ENCODE measurements at places on chromosomes 2 and 18.

GRCh38 chr18:36187193-36187825 is at the start of gene MOCOS:
Gene MOCOS, plus strand, starts transcription at chr18:36187497. Its CDS starts 43 bp downstream, at chr18:36187540.
- DNase-seq: no peak

GRCh38 chr2:171703574-171704347 is 16.5 kb downstream of the DYNC1I2 start:
- DNase-seq: peak; percentile 8

DNA sequence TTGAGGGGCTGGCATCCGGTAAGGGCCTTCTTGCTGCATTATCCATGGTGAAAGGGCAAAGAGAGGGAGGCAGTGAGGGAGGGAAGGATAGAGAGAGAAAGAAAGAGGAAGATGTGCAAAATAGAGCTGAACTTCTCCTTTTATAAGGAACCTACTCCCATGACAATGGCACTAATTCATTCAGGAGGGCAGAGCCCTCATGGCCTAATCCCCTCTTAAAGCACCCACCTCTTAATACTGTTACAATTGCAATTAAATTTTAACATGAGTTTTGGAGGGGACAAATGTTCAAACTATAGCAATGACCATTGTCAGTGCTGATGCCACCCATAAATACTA is 60.2 kb downstream of the CXCR4 start:
- no peak for DNase-seq

GRCh38 chr2:238123991-238124470 is 14.4 kb upstream of the KLHL30 start:
- DNase-seq: no peak

GRCh38 chr2:232773815-232774214 is 2.5 kb downstream of the KCNJ13 start:
- DNase-seq: no peak

DNA sequence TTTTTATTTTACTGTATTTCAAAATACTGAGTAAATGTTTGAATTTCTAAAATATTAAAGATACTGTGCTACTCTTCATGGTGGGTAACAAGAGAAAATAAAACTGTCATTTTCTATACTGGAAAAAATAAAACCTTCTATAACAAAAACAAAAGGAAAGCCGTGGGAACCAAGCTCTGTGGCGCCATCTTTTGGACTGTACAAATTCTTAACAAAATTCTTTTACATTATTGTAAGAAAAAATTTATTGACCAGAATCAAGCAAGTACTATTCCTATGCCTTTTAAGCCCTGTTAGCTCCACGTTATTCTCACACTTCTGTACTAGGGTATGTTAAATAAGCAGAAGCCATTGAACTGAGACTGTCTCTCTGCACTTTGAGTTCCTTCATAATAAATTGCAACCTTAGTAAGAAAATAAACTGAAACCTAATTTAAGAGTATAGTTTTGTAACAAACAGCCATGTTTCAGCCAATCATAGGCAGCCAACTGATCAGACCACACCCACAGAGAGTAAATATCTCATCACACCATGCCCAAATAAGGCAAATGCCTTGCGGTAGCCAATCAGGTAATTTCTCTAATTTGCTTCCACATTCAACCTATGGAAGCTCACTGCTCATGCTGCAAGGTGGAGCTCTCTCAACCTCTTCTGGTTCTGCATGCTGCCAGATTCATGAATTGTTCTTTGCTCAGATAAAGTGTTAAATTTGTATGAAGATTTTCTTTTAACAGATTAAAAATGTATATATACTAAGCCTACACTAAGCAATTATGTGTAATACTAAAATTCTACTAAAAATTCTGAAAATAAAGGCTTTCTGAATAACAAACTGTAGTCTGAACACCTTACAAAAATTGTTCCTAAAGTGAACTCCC is 42.2 kb downstream of the HIBCH start:
- peak; percentile 45 for DNase-seq

DNA sequence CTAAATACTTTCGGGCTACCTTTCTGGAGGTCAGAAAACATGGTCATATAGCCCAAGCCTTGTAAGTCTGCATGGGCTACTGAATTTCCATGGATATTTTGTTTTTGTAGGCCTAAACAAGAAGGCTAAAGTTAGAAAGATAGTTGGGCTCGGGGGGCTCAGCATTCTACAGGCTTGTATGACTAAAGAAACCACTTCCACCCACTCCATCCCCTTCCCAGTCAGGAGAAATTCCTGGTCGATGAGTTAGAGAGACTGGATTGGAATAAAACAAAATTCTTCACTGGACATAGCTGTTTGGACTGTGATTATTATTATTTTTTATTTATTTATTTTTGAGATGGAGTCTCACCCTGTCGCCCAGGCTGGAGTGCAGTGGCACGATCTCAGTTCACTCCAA is 539.4 kb upstream of the TNP1 start:
- DNase-seq: no peak

- DNase-seq: no peak
Observed at GRCh38 chr18:10140461-10141282, 226.9 kb downstream of the VAPA start.

DNA sequence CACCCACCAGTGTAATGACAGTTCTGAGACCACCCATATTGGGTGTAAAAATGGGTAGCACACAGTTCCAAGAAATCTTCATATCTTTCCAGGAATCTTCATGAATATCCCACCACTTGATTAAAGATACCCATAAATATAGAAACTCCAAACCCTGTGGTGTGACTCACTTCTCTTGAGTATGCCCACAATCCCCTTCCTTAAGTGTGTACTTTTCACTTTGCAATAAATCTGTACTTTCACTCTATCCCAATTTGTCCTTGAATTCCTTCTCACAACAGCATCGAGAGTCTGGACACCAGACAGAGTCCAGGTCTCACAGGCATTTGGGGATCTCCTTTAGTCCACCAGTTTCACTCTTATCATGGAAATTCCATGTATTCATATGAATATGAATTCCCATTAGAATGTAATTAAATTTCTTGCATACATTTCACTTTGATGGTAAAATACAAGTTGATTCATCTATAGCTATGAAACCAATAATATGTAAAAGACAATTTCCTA is 287.0 kb upstream of the SESTD1 start:
- DNase-seq: no peak

DNA sequence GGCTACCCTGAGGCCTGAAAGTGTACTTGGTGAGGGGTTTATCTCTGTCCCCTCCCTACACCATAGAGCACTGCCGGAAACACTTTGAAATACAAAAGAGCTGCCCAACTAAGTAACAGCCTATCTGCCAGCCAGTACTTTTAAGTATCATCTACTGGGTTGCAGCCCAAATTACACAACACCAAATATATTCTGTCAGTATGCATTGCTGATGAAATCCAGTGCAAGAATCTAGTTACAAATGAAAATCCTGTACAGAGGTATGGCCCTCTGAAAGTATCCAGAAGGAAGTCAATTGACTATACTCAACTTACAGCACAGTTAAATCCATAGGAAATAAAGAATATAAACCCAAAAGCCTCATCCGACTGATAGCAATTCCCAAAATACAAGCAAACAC is 280.8 kb downstream of the CCDC85A start:
- no peak for DNase-seq

- DNase-seq: no peak
Observed at GRCh38 chr2:187382131-187382530, 65.9 kb downstream of the CALCRL start.

DNA sequence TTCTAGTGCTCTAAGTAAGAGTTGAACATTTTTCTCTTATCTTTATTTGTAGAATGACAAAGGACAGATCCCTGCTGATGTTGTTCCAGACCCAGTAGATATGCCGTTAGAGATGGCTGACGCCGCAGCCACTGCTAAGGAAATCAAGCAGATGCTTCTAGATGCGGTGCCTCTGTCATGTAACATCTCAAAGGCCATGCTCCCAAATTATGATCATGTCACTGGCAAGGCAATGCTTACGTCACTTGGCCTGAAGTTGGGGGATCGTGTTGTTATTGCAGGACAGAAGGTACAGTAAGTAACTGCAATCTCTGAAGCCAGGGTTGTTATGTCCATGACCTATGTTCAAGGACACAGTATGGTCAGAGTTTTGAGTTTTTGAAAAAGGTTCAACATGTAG is 28.4 kb downstream of the CLIP4 start:
- DNase-seq: no peak

DNA sequence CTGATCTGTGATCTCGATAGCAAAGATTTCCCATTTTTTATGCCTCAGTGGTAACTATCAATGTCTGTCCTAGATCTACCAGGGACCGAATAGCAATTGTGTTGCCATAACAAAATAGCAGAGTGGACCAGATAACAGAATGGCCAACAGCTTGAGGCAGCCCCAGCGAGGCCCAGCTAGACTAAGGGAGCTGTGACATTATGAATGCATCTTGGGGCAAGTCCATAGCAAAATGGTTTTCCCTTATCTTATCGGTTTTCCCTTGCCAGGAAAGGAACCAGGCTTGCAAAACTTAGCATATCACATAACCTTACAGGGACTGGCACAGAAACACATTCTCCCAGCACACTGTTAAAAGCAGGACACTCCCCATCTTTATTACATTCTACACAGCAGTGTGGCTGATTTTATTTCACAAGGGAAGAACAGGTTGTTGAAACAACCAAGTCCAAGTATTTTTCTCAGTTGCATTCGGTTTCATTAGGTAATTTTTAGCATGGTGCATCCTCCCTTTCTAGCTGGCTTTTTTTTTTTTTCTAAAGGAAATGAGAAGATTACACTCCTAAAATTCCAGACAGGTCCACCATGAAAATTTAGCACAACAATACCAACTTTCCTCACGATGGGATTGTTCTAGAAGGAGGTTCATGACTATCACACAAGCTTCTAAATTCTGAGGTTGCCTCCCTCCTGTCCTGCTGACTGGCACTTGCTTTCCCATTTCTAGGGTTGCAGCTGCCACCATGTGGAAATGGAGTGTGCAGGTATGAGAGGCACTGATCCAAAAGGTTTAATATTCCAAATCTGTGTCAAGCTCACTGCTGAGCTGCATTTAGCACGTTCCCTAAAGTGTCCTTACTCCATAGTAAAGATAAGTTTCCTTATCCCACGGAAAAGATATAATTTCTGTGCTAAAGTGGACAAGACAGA is 97.0 kb upstream of the SLC35G4 start:
- peak; percentile 22 for DNase-seq

DNA sequence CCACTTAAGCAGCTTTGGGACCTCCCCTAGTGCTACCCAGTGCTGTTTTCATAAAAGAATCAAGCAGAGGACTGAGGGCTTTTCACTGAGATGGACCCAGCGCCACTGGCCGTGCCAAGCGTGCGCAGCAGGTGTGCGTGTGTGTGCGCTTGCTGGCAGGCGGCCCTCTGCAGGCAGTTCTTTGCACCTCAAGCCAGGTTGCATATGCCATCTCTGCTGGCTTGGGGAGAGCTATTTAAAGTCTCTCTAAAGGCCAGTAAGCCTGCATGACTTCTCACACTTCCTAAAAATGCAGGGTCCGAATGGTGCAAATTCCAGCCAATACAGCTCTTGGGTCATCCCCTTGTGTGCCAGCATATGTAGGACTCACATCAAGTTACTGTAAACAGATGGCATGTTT is 255.5 kb downstream of the RNF152 start:
- peak; percentile 55 for DNase-seq

DNA sequence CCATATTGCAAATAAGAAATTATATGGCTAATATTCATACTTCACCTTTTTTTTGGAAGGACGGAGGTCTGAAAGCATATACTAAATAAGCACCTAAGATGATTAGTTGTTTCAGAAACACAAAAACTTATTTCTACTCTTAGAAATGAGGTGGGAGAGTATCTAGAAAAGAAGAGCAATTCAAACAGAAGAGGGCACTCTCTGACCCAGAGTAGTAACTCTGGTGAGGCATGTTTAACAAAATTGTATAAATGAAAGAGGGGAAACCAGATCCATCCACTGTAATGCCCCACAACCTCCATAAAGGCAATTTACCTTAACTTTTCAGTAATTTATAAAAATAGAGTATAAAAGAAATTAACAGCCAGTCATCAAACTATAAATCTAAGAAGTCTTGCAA is 669.6 kb upstream of the VRK2 start:
- peak; percentile 38 for DNase-seq

DNA sequence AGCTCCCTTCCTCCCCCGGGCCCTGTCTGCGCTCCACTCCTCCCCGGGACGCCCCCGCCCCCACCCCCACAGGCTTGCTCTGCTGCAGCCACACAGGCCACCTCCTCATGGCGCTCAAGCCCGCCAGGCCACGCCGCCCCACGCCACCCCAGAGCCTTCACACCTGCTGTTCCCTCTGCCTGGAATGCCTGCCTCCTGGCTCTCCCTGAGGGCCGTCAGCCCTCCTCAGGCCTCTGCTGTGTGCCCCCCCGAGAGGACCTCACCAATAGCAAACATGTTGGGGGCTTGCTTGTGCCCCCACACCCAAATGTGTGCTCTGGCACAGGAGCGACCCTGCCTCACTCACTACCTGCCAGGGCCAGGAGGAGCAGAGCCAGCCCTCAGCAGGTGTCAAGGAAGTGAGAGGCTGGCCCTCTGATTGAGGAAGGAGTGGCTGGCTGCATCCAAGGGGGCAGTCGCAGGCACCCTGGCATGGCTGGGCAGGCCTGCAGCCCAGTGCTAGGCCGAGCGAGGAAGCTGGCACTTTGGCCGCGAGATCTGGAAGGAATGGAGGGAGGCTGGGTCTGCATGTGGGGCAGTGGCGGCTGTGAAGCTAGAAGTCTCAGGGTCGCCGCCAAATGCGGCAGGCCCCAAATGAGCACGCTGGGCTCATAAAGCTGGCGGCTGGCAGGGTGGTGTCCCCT is 86.5 kb downstream of the INHBB start:
- DNase-seq: no peak

DNA sequence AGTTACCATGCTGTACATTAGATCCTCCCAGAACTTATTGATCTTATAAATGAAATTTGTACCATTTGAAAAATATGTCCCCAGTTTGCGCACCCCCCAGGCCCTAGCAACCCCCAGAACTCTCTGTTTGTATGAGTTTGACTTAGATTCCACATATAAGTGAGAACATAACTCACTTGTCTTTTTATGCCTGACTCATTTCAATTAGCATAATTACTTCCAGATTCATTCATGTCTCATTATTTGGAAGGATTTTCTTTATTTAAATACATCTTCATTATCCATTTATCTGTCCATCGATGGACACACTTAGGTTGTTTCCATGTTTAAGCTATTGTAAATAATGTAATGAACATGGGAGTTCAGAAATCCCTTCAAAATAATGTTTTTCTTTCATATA is 705.9 kb downstream of the CCDC85A start:
- no peak for DNase-seq

GRCh38 chr2:48474574-48475298 is 55.2 kb upstream of the STON1 start:
- DNase-seq: no peak

DNA sequence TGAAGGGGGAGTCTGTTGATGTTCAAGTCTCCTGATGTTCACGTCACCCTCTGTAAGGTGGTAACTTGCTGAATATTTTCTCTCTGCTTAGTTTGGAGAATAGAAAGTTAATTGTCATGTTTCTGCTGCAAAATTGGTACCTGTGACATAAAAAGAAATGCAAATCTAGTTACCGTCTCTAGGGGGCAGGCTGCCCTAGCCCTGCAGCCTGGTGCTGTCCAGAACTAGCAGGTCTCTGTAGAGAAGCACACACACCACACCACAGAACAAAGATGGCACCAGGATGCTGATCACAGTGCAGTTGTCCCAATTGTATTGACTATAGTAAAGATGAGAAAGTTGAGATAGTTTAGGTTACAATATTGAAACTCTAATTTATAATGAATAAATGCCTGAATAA is 47.0 kb downstream of the SLC9A4 start:
- DNase-seq: no peak

GRCh38 chr2:68789603-68790002 is 55.0 kb downstream of the ARHGAP25 start:
- no peak for DNase-seq

GRCh38 chr2:122191331-122191730 is 435.9 kb downstream of the TSN start:
- peak; percentile 58 for DNase-seq

GRCh38 chr2:174753038-174753633 is 11.1 kb downstream of the CHRNA1 start:
- DNase-seq: no peak
